ENCODE measurements at places on chromosomes 3 and 15. TPM values are rescaled to one million over a fixed set of nuclear protein-coding genes. Genes with fewer than 3 reads are reported as not detected.

GPR62 gene
- 0.20 TPM for total RNA-seq

TSPAN3 gene
- total RNA-seq: 304 TPM

ALDH1L1 gene
- not detected for total RNA-seq

DNASE1L3 gene
- total RNA-seq: 1.3 TPM

GABRA5 gene
- not detected for total RNA-seq

PP2D1 gene
- total RNA-seq: not detected

PATL2 gene
- 0.33 TPM for total RNA-seq

CFAP100 gene
- not detected for total RNA-seq

FGF7 gene
- total RNA-seq: not detected

SYNPR gene
- not detected for total RNA-seq

MKRN2OS gene
- not detected for total RNA-seq

CD96 gene
- total RNA-seq: not detected

PLAAT1 gene
- 0.60 TPM for total RNA-seq

LSMEM2 gene
- total RNA-seq: not detected

SLC9A9 gene
- total RNA-seq: 1.5 TPM

SST gene
- not detected for total RNA-seq

BFSP2 gene
- total RNA-seq: not detected

FES gene
- 121 TPM for total RNA-seq

CCR1 gene
- not detected for total RNA-seq

GCNT3 gene
- total RNA-seq: not detected

ANKRD63 gene
- not detected for total RNA-seq

LRRC31 gene
- total RNA-seq: not detected
